ENCODE measurements at places on chromosomes 1 and 21. TPM values are rescaled to one million over a fixed set of nuclear protein-coding genes. Genes with fewer than 3 reads are reported as not detected.

DNA sequence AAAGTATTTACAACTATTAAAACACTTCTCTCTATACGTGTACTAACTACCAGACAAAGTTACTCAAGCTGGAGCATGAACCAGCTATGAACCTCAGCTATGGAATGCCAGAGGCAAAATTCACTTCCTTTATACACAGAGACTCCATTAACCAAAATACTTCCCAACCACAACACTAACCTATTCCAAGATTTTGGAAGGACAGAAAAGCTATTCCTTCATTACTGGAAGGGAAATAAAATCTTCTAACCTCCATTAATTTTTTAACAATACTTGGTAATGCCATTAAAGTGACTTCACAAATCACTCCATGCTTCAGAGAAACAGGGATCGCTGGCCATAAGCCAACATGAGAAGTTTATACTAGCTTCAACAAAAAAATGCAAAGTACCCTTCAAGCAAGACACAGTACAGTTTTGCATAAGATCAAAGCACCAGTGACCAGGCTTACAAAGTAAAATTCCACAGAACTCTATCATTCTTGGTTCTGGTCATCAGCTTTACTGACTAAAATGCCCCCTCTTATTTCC, 58.0 kb downstream of the PUM1 start:
- DNase-seq = peak; percentile 82

DNA sequence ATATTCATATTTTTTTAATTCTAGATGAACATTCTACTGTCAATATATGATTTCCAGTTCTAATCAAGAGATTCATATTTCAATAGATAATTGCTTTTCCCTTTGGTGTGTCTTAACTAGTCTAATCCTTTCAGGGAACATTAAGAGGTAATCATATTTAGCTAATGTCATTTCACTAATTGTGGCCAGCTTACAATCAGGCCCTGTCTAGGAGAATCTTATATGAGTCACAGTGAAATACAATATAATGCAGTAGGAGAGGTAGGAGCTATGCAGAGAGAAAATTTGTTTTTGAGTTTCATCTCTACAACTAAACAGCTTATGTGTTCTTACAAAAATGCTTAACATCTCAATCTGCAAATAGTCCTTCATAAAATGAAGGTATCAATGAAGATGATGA, 85.9 kb downstream of the DPYD start:
- DNase-seq = no peak

DNA sequence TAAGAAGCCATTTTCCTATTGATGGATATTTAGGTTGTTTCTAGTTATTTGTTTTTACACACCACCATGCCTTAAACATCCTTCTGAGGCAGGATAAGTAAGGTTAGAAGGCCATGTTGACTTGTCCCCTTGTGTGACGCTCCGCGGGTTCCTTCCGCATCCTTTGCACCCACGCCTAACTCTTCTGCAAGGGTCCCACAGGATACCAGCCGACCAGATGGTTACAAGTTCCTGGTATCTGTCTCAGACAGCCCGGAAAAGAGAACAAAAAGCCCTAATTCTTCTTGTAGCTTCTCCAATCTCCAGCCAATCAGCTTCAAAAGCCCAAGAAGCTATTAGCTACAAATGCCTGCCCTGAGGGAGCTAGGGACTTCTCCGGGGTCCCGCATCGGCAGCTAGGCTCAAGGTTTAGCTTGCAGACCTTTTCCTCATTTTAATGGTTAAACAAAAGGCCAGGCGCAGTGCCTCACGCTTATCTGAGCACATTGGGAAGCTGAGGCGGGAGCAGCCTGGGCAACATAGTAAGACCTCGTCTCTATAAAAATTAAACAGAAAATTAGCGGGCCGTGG, 4.9 kb upstream of the OTUD3 start:
- no peak for DNase-seq

DNA sequence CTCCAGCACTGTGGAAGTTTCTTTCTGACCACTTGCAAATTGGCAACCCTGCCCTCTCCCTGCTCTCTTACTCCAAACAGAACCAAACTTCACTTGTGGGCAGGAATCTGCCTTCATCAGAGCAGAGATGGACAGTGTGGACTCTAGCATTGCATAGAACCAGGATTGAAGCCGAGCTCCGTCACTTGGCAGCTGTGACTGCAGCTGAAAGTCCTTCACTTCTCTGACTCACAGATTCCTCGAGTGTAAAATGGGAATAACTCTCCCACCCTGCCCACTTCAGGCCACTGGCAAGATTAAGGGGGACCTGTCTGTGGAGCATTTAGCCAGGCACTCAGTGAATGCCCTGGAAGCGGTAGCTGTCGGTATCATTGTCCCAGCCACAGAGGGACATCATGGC, 75.7 kb upstream of the ZBTB40 start:
- DNase-seq = no peak

GRCh38 chr1:18387307-18387706, 93.4 kb upstream of the KLHDC7A start:
- DNase-seq = no peak

DNA sequence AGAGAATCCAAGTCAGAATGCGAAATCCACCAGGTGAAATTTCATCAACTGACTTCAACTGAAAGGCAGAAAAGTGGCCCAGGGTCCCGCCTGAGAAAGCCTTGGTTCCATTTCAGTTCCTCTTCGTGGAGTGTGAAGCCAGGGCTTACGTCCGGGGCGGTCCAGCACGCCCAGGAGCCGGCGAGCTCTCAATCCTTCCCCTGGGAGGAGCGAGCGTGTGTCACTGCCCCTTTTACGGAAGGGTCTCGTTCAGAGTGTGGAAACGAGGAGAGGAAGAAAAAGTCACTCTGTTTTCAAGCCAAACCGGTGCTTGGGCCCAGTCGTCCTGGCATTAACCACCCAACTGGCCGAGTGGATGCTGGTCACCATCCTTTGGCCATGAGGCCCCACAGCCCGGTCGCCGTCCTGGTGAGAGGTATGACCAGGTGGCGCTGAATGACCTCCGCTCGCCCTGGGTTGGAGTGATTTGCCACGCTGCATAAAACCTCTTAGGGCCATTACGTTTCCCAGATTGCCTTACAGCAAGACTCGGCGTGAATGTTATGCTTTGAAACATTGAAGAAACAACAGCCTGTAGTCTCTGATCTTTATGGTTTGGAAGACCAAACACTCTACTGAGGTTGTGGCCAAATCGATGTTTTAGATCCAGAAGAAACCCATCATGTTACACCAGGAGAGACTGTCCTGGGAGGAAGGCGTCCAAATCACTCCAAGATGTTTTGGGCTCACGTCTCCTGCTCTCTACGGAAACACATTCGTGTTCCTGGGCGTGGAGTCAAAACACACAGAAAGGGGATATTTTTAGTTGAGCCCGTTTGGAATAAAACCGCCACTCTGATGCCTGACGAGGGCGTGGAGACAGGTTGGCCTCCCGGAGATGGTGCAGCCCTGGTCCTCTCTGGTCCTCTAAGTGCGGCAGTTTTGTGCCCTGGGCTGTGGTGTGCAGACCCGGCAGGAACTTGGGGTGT, 93.6 kb upstream of the ACTRT2 start:
- no peak for DNase-seq

VANGL2 gene
- 6.0 TPM for total RNA-seq

ARHGEF2 gene
- 161 TPM for total RNA-seq

ACKR1 gene
- not detected for total RNA-seq

GRCh38 chr1:107820801-107821200, 144.2 kb downstream of the VAV3 start:
- DNase-seq = peak; percentile 60

CCDC190 gene
- not detected for total RNA-seq

TNFAIP8L2 gene
- total RNA-seq = not detected

DNA sequence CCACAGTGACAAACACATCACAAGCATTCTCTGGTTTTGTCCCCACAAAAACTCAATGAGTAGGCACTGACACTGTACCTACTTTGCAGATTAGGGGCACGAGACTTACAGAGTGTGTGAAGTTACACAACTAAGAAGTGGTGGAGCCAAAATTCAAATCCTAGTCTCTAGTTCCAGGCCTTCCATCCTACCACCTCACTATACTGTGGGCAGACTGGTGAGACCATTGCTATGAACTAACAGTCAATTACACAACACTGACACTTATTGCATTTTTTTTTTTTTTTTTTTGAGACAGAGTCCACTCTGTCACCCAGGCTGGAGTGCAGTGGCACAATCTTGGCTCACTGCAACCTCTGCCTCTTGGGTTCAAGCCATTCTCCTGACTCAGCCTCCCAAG, 71.4 kb downstream of the KCNN3 start:
- DNase-seq = no peak

DNA sequence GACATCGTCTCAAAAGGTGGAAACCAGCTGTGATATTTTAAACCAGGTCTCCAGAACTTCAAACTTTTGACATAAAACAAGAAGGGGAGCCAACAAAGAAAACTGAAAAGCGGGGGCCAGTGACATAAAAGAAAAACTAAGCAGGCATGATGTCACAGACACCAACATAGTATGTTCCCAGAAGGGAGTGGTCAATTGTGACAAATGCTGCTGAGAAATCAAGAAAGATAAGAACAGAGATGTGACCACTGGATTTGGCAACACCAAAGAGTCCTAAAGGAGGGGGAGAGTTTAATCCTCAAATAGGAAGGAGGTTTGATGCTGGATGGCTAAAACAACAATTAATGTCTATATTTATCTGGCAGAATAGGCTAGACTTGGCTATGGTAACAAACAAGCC, 2.3 kb upstream of the RNF19B start:
- DNase-seq = no peak

DNA sequence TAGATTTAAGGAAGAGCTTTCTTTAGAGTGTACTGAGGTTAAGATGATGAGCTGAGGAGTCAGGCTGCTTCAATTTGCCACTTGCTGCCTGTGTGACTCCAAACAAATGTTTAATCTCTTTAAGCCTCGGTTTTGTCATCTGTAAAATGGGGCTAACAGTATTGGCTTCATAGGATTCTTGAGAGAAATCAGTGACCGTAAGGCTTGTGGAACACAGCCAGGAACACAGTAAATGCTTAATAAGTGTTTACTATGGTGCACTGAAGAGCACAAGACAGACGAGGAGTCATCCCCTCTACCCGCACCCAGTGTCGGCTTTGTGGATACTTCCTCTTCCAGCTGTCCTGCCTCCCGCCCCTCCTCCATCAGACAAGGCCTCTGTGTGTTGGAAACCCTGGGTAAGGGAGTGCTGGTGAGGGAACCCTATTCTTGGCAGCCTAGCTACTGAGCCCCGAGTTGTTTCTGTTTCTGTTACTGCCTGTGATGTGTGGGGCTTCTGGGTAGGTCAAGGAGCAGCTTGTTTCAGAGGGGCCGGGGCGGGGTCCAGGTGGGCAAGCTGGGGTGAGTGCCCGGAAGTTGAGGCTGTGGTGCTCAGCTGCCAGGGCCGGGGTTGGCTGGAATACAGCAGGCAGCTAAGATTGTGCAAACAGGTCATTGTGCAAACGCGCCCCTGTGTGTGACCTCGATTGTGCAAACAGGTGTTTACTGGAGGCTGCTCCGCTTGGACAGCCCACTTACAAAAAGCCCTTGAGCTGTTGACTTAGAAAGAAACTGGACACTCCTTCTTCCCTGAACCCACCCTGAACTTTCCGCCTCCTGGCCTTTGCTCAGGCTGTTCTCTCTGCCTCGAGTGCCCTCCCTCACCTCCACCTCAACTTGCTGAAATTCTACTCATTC, 4.0 kb upstream of the CSF3R start:
- no peak for DNase-seq

- no peak for DNase-seq
Observed at GRCh38 chr1:87106144-87106543, 191.7 kb downstream of the HS2ST1 start.

OR2G3 gene
- not detected for total RNA-seq

UBE4B gene
- total RNA-seq = 30.8 TPM

DNA sequence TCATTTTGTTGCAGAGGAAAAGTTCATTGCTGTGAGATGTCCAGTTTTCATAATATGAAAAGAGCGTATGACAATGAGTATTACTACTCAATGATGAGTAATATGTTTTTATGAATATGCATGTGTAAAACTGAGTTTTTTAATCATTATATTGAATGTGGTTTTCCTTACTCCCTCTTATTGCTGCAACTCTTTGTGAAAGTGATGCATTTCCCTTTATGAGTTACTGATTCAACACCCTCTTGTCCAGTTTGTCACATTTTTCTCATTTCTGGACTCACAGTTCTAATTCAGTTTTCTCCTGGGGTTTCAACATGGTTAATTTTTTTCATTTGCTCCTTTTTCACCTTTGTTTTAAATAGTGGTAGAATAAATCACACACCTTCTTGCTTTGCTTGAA, 35.2 kb upstream of the KCNJ15 start:
- DNase-seq = peak; percentile 67

DNA sequence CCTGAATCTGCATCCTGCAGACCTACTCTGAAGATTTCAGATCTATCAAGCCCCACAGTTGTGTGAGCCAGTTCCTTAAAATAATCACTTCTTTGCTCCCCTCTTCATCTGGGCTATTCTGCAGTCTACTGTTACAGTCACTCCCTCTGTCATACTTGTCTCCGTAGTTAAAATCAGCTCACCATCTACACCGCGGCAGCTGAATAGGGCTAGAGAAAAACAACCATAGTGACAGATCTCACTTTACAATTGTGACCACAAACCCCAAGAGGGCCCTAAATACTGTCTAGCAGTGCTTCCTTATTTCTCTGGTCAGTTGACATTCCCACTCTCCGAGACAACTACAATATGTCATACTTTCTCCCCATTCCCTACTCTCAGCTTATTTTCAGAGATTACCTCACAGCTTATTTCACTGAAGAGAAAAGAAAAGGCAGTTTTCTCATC, 12.9 kb downstream of the DESI2 start:
- no peak for DNase-seq

DNA sequence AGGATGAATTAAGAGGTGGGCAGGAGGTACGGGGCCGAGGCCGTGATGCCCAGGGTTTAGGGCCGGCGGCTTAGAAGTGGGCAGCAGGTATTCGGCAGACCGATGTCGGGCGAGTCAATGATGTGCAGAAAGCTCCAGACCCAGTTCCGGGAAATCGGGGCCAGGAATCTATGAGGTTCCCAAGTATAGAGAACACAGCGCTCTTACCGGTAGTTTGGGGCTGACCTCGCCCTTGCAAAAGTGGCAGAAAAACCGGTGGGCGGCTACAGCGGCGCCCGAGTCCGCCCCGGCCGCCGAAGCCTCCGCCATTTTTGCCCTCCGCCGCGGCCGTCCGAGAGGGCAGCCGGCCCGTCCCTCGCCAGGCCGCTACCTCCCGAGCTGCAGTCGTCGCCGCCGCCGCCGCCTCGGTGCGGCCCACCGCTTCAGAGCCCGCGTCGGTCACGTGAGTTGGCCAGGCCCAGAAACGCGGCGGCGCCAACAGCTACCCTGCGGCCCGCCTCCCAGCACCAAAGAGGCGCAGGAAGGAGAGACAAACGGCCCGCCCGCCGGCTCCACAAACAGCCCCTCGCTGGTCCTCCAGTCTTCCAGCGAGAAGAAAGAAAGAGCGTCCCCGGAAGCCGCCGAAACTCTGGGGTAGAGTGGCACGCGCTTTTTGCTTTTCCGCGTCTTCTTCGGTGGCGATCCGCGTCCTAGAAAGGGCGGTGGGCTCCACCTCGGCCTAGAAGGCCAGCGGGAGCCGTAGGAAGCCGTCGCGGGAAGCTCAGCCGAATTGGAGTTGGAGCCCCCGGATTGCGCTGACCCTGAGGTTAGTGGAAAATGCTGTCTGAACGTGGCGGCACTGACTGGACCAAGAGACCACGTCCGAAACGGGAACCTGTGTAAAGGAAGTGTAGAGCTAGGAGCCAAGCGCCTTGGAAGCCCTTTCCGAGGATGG, at the start of the genes POLR3C and RNF115:
Gene POLR3C, plus strand, starts transcription at position 636 of the 934 bp plus-strand sequence. CDS start 1,577 bp downstream, outside the sequence.
Gene RNF115, minus strand, starts transcription at position 531 of the 934 bp plus-strand sequence. Its CDS starts 222 bp downstream, at position 309.
- DNase-seq = peak; percentile 90

- no peak for DNase-seq
Observed at GRCh38 chr1:113901191-113901590, 3.4 kb downstream of the AP4B1 start.

IL20 gene
- total RNA-seq = not detected

LCE1C gene
- 11.1 TPM for total RNA-seq

- peak; percentile 17 for DNase-seq
Observed at GRCh38 chr1:187624812-187625545, 796.2 kb downstream of the PLA2G4A start.

GRCh38 chr1:175810305-175810704, 66.9 kb upstream of the TNR start:
- DNase-seq = no peak

Measured in mammary epithelial cell (primary cell).